ENCODE measurements at places on chromosomes 6 and 20.

DNA sequence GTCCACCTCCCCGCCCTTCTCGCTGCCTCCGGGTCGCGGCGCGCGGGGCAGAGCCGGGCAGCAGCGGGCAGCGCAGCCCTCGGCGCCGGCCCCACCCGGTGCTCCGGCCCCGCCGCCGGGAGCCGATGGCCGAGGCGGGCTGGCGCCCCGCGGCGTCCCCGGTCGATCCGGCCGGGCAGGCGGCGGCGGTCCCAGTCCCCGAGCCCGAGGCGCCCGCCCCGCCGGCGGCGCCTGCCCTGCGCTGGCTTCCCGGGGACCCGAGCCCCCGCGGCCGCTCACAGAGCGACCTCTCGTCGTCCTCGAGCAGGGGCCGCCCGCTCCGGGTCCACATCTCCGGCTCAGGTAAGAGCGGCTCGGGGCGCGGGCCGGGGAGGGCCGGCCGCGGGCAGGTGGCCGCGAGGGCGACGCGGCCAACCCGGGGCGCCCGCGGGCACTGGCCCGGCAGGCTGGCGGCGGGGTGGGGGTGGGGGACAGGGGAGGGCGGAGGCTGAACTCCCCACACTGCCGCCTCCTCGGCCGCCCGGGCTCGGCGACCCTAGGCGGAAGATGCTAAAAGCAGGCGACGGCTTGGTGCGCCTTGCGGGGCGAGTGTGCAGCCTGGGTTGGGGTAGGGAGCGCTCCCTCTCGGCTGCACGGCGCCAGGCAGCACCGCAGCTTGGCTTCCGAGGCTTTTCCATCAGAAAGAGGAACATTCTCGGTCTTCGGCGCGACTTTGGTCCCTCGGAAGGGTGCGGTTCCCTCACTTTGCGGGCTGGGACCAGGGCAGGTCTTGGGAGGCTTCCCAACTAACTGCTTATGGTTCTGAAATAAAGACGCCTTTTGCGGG lies 25.6 kb upstream of the FUCA2 start:
- no peak for DNase-seq

DNA sequence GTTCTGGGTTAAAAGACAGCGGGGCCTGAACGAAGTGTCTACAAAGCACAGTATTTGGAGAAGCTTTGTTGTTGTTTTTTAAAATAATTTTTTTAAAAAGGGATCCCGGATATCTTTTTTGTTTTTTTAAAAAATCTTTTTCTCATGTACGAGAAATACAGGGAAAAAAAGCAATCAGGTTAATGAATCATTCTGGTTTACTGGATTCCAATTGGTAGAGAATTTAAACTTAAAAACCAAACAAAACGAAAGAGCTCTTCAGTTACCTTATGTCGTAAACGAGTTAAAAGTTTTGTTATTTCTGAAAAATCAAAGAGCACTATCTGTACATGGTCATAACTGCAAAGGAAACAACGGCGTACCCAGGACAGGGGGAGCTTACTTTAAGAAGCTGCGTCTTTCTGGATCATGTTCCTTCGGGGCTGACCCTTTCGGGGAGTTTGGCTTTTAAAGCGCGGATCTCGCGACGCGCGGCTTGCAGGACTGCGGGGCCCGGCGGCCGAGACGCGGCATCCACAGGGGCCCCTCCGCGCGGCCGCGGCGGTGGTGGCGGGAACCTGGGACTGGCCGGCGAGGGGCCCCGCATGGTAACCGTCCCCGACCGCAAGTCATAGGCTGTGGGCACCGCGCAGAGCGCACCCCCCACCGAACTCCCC lies 927 bp downstream of the IL20RA start:
- no peak for DNase-seq

DNA sequence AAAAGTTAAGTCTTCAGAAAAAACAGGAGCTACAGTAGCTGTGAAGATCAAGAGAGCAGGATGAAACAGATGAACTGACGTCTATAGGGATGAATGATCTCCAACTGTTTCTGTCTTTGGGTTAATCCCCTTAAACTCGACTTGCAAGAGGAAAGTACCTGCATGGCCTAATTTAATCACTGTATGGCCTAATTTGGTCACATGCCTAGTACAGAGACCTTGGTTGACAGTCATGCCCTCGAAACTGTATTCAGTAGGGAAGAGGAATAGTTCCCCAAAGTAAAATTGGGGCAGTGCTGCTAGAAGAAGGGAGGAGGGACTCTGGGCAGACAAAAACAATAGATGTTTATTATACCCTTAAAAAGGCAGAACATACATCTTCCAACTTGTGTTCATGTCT lies 10.0 kb upstream of the SMAP1 start:
- DNase-seq, result no peak

GRCh38 chr6:48835421-48835958 lies 627.6 kb downstream of the MMUT start:
- no peak for DNase-seq

DNA sequence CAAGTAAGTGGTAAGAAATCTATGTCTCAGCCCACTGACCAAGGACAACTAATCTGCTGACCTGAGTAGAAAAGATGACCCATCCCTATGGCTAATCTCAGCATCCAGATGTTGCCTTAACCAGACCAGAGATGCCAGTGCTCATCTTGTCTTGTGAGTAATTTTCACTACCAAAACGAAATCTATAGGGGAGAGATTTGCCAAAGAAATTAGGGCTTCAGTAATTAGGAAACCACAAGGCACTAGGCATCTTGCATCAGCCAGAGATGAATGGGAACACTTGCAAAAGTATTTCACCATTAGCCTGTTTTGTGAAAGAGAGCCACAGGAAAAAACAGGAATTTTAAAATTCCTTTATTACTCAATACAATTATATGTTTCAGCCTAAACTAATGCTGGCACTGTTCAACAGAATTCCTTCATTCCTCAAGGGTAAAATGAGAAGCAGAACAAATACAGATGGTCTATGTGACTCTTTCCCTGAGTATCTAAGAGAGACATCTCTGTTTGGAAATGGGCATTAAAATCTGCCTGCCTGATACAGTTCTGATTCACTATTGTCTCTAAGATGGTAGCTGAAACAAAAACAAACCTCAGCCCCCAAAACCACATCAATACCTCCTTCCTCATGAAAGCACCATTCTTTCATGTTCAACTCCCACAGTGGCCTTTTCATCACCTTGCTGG lies 87.8 kb downstream of the GMDS start:
- DNase-seq, result no peak

- DNase-seq, result no peak
Observed at GRCh38 chr20:11675920-11676629, 241.6 kb upstream of the BTBD3 start.

GRCh38 chr6:117668736-117669135 lies 6.5 kb upstream of the NUS1 start:
- DNase-seq, result no peak

Data from dorsolateral prefrontal cortex (tissue), 122 donors.